Thoracic aorta (tissue), 2 donors: ENCODE measurements at places on chromosomes 2 and 18. TPM values are rescaled to one million over a fixed set of nuclear protein-coding genes. Genes with fewer than 3 reads are reported as not detected.

Gene CCDC121
- total RNA-seq = 2.5 TPM

Gene PRSS56
- total RNA-seq = not detected

Gene DPP10
- total RNA-seq = not detected

DNA sequence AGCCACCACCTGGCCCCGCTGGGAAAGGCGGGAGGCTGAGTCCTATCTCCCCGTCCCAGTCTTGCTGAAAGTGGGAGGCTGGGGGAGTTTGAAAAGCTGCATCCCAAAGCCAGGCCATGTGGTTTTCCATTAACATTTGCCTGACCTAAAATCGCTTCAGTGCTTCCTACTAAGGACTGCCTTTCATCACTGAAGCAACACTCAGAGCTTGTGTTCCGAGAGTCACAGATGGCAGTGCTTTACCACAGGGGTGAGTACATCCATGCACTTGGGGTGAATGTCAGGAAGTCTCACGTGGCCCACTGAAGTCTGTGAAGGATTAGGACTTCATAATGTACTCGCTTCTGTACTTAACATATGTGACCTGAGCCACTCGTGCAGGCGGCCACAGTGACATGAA, 43.3 kb downstream of the PXDN start:
- DNase-seq = no peak
- H3K27me3 ChIP-seq = no peaks in the 10 kb centered on the region

GRCh38 chr2:9837451-9837850, 5.8 kb upstream of the TAF1B start:
- no peak overlapping the region for H3K4me3 ChIP-seq
- no peak overlapping the region for H3K27ac ChIP-seq
- no peaks in the 10 kb centered on the region for H3K4me1 ChIP-seq
- DNase-seq = no peak

DNA sequence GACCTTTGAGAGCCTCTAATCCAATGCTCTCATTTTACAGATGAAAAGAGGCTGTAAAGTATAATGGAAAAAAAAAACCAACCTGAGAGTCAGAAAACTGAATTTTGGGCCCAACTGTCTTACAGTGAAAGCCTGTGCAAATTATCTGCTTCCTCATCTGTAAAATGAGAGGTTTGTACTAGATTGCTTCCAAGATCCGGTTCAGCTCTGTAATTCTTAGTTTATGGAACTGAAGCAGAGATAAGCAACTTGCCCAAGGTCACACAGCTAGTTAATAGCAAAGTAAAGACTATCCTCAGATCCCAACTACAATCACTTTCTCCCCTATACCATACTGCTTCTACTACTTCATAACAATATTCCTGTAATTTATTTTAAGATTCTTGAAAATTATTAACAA, 6.3 kb downstream of the TLK1 start:
- DNase-seq = no peak
- peaks cover 23% of the 10 kb centered on the region for H3K4me1 ChIP-seq
- H3K27ac ChIP-seq = no peak overlapping the region
- no peaks in the 10 kb centered on the region for H3K36me3 ChIP-seq

DNA sequence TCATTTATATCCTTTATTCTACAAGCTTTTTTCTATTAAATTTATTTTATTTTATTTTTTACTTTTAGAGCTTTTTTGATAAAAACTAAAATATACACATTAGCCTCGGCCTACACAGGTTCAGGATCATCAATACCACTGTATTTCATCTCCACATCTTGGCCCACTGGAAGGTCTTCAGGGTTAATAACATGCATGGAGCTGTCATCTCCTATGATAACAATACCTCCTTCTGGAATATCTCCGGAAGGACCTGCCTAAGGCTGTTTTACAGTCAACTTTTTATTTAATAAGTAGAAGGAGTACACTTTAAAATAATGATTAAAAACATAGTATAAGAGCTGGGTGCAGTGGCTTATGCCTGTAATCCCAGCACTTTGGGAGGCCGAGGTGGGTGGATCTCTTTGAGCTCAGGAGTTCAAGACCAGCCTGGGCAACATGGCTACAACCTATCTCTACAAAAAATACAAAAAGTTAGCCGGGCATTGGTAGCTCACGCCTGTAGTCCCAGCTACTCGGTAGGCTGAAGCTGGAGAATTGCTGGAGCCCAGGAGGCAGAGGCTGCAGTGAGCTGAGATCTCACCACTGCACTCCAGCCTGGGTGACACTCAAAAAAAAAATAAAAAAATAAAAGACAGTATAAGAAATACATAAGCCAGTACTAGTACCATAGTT, 15.7 kb upstream of the DGUOK start:
- no peaks in the 10 kb centered on the region for H3K4me1 ChIP-seq
- H3K27ac ChIP-seq = no peak overlapping the region
- peaks cover 58% of the 10 kb centered on the region for H3K36me3 ChIP-seq

DNA sequence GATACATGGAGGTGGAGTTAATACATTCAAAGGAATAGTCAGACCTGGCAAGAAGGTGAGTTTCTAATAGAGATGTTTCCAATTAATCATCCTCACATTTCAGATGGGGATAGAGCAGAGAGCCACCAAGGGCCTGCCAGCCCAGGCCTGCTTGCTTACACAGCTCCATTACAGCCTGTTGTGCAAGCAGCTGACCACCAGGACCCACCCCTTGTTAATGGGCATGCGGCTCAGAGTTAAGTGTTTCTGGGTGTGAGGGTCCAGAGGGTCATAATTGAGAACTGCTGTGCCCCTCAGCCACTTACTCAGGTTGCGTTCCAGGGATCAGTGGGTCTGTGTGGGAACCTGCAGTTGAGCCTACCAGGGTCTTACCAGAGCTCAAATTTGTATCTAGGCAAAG, 199.8 kb downstream of the AGPS start:
- no peak overlapping the region for H3K4me3 ChIP-seq
- H3K27me3 ChIP-seq = no peaks in the 10 kb centered on the region

Gene ASB18
- not detected for total RNA-seq

Gene GAL3ST2
- total RNA-seq = 0.49 TPM

DNA sequence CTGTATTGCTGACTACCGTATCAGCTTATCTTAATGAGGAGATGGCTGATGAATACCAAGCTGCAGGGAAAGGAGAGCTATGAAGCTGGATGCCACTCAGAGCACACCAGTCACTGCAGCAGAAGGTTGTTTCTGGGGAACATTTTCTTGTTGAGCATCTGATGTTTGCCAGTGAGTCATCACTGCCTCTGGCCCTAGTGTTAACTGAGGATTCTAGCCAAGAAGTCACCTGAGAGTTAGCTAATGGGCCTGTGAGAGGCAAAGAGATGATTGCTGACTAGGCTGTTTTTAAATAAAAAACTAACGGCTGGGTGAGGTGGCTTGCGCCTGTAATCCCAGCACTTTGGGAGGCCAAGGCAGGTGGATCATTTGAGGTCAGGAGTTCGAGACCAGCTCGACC, 37.9 kb downstream of the CCDC150 start:
- H3K4me3 ChIP-seq = no peak overlapping the region
- H3K36me3 ChIP-seq = no peaks in the 10 kb centered on the region
- H3K27ac ChIP-seq = no peak overlapping the region
- no peak for DNase-seq
- H3K27me3 ChIP-seq = no peaks in the 10 kb centered on the region

Gene SRD5A2
- not detected for total RNA-seq

Gene CREG2
- not detected for total RNA-seq
